Fibroblast of lung (primary cell): ENCODE measurements at places on chromosomes 3 and 15.

DNA sequence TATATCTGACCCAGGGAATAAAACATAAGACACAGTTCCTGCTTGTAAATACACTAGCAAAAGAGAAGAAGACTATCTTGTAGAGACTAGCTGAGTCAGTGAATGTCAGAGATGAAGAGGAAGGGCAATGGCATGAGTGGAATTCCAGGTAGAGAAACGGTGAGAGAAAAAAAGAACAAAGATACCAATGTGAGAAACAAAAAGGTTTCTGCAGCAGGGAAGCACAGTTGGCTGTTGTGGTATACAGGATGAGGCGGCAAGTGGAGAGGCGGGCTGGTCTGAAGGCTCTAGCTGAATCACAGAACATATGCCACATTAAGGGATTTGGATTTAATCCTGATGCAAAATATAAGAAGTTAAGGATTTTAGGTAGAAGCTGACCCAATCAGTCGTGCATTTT, 17.1 kb upstream of the TASOR start:
- DNase-seq = no peak

- no peak for DNase-seq
These were observed 862.1 kb downstream of the ROBO1 start for GRCh38 chr3:78905700-78906099.

DNA sequence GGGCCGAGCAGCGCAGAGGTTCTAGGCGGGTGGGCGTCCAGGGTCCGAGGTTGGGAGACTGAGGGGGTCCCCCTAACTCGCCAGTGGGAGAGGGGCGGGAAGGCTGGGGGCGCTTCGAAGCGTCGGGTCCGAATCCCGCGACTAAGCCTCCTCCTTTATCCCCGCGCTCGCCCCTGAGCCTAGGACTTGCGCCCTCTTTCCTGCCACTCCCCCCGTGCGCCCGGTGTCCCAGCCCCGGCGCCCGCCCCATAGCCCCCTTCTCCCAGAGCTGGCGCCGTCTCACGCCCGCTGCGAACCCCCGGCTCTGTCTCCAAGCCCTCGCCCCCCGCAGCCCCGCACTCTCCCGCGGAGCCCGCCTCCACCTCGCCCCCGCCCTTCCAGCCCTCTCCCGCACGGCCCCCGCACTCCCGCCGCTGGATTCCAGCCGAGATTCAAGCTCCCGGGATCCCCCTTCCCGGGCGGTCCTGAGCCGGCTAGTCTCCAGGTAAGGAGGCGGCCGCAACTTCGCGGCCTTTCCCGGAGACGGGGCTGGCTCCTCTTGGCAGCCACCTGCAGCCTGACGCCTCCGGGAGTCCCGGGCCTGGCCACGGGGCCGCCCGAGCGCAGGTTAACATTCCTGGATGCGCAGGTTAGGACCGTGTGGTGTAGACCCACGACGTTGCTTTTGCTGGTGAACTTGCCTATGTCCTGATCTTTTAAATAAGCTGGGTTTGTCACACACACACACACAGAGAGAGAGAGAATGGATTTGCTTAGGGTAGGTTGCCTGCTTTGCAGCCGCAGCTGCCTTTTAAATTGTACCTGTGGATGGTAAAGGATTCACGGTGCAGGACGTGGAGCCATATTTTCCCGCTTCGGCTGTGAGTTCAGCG, 563 bp downstream of the PXYLP1 start:
- DNase-seq = peak; percentile 5

GRCh38 chr3:128310286-128311058, 156.2 kb downstream of the DNAJB8 start:
- DNase-seq = no peak

GRCh38 chr3:150760431-150761200, 2.4 kb downstream of the SIAH2 start:
- DNase-seq = no peak

GRCh38 chr15:59398220-59398619, 25.5 kb upstream of the MYO1E start:
- DNase-seq = no peak

GRCh38 chr3:157107037-157107436, 52.9 kb downstream of the CCNL1 start:
- no peak for DNase-seq

- no peak for DNase-seq
These were observed 121.1 kb upstream of the GOLIM4 start for GRCh38 chr3:168216851-168217250.

- DNase-seq = no peak
These were observed 188.7 kb downstream of the IL5RA start for GRCh38 chr3:2921452-2921851.

GRCh38 chr3:32419742-32420125, 28.1 kb downstream of the CMTM7 start:
- DNase-seq = no peak

DNA sequence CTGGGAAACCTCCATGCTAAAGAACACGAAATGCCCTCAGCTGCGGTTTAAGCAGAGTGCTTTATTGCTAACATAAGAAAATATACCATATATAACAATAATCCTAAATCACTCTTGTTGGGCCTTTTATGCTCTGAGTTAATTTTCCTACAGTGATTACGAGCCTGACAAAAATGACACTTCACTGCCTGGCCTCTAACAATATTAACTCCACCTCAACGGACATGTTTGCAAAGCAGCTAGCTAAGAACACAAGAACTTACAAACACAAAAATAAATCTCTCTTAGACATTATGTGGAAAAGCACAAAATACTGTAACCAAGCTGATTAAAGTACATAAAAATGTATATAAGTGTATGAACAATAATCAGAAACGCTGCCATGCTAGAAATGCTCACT, 40.7 kb downstream of the DLG1 start:
- no peak for DNase-seq

- no peak for DNase-seq
These were observed 305.9 kb upstream of the TMCO5A start for GRCh38 chr15:37628507-37628906.

DNA sequence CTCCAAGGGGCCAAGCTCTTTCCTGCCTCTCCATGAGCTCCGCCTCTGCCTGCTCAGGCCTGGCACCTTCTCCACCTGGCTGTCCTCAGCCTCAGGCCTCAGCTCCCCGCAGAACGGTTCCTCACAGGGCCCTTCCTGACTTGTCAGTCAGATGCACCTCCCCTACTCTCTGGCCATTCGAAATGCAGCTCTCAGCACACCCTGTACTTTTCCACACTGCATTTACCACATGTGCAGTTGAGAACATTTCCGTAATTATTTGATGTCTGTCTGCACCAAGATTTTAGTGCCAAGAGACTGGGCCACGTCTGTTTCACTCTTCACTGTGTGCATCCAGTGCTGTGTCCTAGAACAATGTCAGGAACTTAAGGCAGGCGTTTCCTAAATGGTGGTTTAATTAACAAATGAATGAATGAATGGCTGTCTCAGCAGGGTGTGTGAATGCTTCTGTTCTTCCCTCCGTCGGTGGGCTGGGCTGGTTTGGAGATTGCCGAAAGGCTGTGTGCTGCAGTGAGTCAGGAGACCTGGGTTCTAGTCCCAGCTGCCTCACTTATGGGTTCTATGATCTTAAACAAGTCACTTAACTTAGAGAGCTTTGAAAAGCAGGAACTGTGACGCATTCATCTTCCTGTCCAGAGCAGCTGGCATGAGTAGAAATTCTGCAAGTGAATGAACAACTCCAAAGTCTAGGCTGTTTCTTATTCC, 5.4 kb downstream of the MUC4 start:
- DNase-seq = no peak

DNA sequence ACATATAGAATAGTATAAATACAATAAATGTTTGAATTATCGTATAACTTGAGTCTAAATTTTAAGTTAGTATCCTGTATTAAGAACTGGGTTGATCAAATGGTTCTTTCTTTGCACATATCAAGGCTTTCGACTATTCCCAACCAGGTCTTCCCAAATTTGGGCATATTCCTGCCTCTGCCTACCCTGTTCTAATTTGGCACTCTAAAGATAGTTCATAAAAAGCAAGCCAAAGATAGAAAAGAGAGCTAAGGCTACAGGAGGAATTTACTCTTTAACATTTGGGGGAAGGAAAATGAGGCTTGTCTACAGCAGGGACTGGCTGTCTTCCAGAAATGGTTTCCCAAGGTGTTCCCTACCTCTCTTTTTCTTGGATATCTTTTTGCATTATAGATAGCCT, 36.1 kb downstream of the SLC35A5 start:
- no peak for DNase-seq

DNA sequence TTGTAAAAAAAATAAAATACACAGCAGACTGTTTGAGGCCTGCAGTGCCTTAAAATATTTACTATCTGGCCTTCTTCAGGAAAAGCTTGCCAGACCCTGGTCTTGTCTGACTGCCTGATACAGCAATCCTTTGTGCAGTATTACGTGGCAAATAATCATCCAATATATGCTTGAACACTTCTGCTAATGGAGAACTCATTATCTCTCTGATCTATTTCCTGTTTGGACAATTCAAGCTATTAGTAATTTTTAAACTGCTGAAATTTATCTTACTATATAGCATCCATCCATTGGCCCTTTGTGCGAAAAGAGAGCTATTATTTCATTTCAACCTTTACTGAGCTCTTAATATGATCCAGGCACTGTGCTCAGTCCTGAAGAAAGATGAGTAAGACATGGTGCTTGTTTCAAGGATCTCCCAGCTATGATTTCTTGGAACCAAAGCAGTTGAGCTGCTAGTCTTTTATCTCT, 15.9 kb downstream of the ATG7 start:
- DNase-seq = no peak

DNA sequence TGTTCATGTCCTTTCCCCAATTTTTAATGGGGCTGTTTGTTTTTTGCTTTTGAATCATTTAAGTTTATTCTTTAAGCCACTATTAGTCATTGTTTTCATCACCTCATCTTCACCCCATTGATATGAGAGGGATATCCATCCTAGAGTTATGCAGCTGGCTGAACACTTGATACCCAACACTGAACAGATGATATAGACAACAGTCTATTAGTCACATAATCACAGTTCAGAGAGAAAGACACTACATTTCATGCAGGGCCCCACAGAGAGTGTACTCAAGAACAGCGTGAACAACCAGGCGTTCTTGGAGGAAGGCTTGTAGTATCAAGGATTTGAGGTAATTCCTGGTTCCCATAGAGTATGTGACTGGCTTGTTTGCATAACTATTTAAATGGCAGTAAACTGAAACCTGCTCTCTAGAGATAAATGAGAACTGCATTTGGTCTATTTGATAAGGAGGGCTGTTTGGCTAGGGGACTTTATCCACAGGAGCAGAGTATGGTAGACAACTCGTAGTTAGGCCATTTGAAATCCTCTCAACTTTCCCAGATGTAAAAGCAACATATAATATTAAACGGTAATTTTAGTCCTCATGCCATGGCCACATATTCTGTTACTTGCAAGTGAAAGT, 618.7 kb downstream of the SI start:
- peak; percentile 14 for DNase-seq

GRCh38 chr3:98705694-98706093, 57.4 kb upstream of the ST3GAL6 start:
- no peak for DNase-seq

GRCh38 chr3:43035801-43036365, 56.8 kb downstream of the GASK1A start:
- no peak for DNase-seq

GRCh38 chr15:59185725-59186124, 20.9 kb upstream of the LDHAL6B start:
- no peak for DNase-seq

- DNase-seq = no peak
These were observed 9.4 kb downstream of the APBA2 start for GRCh38 chr15:28895146-28895545.

DNA sequence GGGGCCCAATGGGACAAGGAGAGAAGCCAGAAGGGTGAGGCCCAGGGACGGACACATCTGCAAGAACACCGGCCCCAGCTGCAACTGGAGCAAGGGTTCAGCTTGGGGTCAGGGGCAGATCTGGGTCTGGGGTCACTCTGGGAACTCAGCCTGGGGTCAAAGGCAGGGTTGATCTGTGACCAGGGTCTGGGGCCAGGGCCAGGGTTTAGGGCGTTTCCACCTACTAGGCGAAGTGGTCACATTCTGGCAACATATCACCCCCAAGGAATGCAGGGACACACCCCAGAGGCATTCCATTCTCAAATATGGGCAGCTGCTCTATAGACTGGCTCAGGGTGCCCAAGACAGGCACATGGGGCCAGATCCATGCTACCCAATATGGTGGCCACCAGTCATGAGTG, 9.0 kb downstream of the UROC1 start:
- DNase-seq = no peak

DNA sequence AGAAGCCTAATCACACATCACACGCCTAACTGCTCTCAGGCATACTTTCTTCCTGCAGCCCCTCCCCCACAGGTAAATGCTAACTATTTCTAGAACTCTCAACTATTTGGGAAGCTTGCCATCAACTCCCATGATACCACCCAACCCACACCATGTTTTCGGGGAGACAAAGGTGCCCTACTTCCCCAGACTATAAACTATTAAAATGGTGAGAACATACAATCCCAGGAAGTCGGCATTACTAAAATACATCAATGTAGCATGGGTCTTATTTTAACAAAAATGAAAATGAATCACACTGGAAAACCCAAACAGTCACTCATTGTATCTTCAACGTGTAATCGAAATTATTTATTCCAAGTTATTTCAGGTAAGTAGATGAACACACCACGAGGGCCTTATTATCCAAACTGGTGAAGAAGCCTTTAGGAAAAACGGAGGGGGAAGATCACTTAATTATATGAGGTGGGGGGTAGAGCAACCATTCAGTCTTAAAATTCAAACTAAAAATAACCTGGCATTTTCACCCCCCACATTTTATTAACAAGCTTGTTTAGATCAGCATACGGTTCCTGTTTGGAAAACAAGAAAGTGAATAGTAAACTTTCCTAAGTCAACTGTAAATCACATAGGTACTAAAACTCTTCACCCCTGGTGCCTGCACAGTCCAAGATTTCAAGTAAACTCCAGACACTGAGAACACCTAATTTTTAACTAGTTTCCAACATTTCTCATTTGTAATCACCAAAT, 1.9 kb downstream of the TBL1XR1 start:
- DNase-seq = no peak

DNA sequence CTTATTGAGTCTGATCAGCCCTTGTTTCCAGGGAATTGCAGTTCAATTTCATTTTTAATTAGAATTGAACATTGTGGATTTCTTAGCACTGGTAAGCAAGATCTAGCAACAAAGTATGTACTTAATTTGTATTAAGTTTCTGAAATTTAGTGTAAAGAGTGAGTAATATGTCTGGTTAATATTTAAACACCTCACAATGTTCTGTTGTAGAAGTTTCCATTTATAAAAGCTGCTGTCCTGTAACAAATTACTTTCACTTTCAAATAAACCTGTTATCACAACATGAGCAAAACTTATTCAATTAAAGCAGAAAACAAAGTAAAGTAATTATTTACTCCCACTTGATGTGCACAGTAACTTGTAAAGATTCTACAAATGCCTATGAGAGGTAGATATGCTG, 448.5 kb downstream of the NAALADL2 start:
- DNase-seq = no peak
